Right atrium auricular region (tissue), 2 donors: ENCODE measurements at places on chromosomes 1 and 21. TPM values are rescaled to one million over a fixed set of nuclear protein-coding genes. Genes with fewer than 3 reads are reported as not detected.

GRCh38 chr1:221148660-221149059 is 269.4 kb downstream of the HLX start:
- H3K4me1 ChIP-seq: peaks cover 10% of the 10 kb centered on the region
- DNase-seq: no peak
- H3K36me3 ChIP-seq: no peaks in the 10 kb centered on the region
- H3K27ac ChIP-seq: no peak overlapping the region
- no peak overlapping the region for H3K4me3 ChIP-seq
- H3K27me3 ChIP-seq: no peaks in the 10 kb centered on the region

DNA sequence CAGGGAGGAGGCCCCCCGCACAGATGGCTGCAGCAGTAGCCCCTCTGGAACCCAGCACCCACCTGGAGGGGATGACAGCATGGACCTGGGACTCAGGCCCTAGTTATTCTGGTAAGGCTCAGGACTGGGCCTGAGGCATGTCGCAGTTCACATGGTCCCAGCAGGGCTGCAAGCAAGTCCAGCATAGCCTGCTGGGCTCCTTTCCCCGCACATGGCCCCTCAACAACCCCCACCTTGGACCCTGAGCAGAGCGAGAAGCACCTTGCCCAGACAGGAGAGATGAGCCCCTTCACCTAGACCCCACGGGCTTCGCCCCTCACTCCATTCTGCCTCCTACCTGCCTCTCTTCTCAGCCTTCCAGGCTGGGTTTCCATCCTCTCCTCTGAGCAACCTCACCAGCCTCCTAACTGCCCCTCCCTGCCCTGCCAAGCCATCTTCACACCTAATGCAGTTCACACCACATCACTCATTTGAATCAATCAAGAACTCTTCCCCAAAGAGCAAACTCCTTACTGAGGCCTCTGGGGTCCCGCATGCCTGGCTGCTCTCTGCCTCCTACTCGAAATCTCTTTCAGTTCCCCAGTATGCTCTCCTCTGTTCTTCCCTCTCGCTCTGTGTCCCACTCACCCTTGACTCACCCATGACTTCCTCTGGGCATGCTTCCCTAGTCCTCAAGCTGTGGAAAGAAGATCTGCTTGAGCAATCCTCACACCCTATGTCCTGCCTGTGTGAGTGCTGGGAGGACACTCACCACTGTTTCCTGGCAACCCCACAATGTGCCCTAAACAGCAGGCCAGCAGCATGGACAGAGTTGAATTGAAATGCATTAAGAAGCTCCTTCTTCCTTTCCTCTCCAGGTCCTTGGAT is 9.4 kb upstream of the THEMIS2 start:
- no peak overlapping the region for H3K4me3 ChIP-seq
- H3K4me1 ChIP-seq: peaks cover 19% of the 10 kb centered on the region
- peak; percentile 84 for DNase-seq
- no peaks in the 10 kb centered on the region for H3K27me3 ChIP-seq
- H3K27ac ChIP-seq: peak overlapping the region; percentile 57
- H3K36me3 ChIP-seq: no peaks in the 10 kb centered on the region

GRCh38 chr1:13604721-13605120 is 21.1 kb downstream of the PDPN start:
- no peak overlapping the region for H3K4me3 ChIP-seq
- H3K27ac ChIP-seq: no peak overlapping the region
- no peak for DNase-seq
- H3K36me3 ChIP-seq: peaks cover 8% of the 10 kb centered on the region
- no peaks in the 10 kb centered on the region for H3K27me3 ChIP-seq
- peaks cover 8% of the 10 kb centered on the region for H3K4me1 ChIP-seq

GRCh38 chr1:8727809-8728213 is 89.6 kb downstream of the RERE start:
- H3K4me1 ChIP-seq: peaks cover 9% of the 10 kb centered on the region
- no peak overlapping the region for H3K27ac ChIP-seq
- H3K36me3 ChIP-seq: no peaks in the 10 kb centered on the region

GRCh38 chr21:44418108-44418875 is 37.0 kb upstream of the LRRC3 start:
- no peak overlapping the region for H3K27ac ChIP-seq
- H3K4me3 ChIP-seq: no peak overlapping the region
- no peaks in the 10 kb centered on the region for H3K36me3 ChIP-seq
- DNase-seq: no peak

DNA sequence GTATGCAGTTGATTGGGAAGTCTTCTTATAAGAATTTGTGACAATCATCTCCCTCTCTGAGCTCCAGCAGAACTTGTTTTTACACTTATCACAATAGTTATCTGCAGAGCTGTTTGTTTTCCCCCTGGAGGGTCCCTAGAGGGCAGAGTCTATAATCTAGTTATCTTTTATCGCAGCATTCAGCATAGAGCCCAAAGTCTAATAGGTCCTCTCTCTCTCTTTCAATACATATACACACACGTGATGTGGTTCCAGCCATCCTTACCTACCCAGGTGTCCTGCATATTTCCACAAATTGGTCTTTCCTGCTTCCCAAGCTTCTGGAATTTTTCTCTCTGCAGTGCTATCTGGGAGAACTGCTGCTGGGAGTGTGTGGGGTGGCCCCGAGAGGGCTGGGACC is 229.6 kb upstream of the KIAA0040 start:
- H3K27me3 ChIP-seq: no peaks in the 10 kb centered on the region
- no peak overlapping the region for H3K27ac ChIP-seq
- no peaks in the 10 kb centered on the region for H3K36me3 ChIP-seq
- no peak for DNase-seq
- no peak overlapping the region for H3K4me3 ChIP-seq
- no peaks in the 10 kb centered on the region for H3K4me1 ChIP-seq

DNA sequence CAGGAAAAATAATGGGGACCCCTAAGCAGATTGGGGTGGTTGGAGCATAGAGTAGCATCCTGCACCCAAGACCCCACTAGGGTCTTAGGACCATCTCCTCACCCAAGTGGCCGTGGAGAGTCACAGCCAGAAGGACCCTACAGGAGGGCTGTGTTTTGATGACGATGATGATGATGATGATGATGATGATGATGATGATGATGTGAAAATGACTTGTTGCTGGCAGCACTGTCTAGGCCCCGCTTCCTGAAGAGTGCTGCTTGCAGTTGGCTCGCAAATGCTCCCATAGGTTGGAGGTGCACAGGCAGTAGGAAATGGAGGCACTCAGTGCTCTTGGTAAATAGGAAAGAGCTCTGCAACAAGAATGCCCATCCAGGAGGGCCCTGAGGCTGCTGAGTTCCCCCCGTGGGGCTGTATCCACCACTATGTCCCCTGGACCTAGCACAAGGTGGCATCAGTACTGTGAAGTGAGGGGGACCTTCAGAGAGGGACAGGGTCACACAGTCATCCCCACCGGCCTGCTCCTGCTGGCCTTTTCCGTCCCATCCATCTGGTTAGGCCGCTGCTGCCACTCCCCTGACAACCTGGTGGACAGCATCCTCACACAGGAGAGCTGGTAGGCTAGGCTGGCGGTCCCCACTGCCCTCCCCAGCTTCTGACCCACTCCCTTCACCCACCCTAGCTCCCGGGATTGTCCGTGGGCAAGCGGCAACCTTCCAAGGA is 139.6 kb downstream of the FOXD2 start:
- H3K4me3 ChIP-seq: no peak overlapping the region
- H3K4me1 ChIP-seq: no peaks in the 10 kb centered on the region
- DNase-seq: no peak

GRCh38 chr21:28885853-28886177 is 106.9 kb downstream of the LTN1 start:
- H3K27me3 ChIP-seq: no peaks in the 10 kb centered on the region
- no peak for DNase-seq
- H3K27ac ChIP-seq: peak overlapping the region; percentile 84
- H3K4me1 ChIP-seq: no peaks in the 10 kb centered on the region
- H3K4me3 ChIP-seq: no peak overlapping the region

GRCh38 chr1:67250051-67250653 is 57.5 kb upstream of the IL12RB2 start:
- no peak overlapping the region for H3K4me3 ChIP-seq
- no peak for DNase-seq
- no peaks in the 10 kb centered on the region for H3K27me3 ChIP-seq
- H3K27ac ChIP-seq: no peak overlapping the region
- H3K36me3 ChIP-seq: no peaks in the 10 kb centered on the region
- no peaks in the 10 kb centered on the region for H3K4me1 ChIP-seq

DNA sequence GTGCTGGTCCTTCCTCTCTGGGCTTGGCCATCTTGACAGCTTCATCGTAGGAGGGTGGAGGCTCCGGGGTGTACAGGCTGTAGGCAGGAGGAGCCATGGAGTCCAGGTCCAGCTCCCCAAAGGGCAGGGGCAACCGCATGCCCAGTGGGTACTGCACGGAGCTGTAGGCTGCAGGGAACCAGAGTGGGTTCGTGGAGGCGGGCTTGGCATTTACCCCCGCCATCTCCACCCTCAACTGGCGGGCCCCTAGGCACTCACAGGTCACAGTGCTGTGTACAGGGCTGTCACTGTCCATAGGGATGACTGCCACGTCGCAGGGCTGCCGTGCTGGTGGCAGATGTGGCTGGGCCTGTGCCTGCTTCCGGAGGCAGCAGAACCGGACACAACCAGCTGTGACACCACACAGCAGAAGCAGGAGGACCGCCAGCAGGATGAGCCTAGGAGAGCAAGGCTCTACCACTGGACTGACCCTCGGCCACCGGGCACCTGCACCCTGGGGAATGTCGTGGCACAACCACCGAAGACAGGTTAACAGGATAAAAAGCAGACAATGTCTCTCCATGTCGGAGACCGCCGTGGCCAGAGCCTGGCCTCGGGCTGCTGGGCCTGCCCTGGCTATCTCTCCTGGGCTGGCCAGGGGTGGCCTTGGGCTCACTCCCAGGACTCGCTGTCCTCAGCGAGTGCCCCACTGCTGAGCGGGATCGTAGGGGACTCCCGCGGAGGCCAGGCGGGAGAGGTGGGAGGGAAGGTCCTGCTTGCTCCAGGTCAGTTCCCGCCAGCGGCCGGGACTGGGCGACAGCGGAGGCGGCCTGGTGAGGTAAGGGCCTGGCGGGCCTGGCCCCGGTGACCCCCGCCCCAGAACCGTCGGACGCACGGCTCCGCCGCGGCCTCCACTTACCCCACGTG is 831 bp downstream of the TMEM52 start:
- H3K27ac ChIP-seq: peak overlapping the region; percentile 56
- no peaks in the 10 kb centered on the region for H3K27me3 ChIP-seq
- DNase-seq: no peak
- no peaks in the 10 kb centered on the region for H3K4me1 ChIP-seq
- H3K4me3 ChIP-seq: peak overlapping the region; percentile 57
- H3K36me3 ChIP-seq: no peaks in the 10 kb centered on the region

- no peak overlapping the region for H3K27ac ChIP-seq
- no peaks in the 10 kb centered on the region for H3K36me3 ChIP-seq
- H3K4me3 ChIP-seq: no peak overlapping the region
- no peak for DNase-seq
- H3K27me3 ChIP-seq: no peaks in the 10 kb centered on the region
These were observed 11.5 kb downstream of the TIAM1 start for GRCh38 chr21:31332525-31332924.

DNA sequence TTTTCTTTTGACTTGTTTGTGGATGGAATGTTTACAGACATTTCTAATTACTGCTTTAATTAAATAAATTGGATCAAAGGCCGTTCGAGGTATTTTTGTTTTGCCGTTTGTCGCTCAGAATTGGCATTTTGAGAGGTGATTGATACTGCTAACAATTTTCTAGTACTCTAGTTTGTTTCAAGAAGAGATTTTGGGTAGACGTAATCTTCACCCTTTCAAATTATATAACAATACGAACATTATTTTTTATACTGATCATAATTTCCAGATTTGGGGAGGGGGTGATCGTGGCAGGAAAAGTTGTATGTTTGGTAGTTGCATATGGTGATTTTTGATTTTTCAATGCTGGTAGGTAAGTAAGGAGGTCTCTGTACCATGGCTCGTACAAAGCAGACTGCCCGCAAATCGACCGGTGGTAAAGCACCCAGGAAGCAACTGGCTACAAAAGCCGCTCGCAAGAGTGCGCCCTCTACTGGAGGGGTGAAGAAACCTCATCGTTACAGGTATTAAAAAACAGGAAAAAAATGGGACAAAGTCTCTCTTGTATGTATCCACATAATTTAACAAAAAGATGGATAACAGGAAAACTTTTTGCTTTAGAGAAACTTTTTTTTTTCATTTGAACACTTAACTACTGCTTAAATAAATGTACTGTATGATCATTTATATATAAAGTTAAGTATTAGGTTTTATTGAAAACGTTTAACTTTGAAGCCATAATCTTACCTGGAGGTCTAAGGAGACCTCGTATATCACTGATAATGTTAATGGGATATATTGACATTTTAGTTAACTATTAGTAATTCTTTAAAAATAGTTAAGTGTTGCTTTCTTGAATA is 1.7 kb downstream of the H3-3A start:
- H3K36me3 ChIP-seq: peaks cover 26% of the 10 kb centered on the region
- peak overlapping the region; percentile 99 for H3K27ac ChIP-seq
- H3K4me3 ChIP-seq: peak overlapping the region; percentile 81
- no peak for DNase-seq
- H3K4me1 ChIP-seq: no peaks in the 10 kb centered on the region

DNA sequence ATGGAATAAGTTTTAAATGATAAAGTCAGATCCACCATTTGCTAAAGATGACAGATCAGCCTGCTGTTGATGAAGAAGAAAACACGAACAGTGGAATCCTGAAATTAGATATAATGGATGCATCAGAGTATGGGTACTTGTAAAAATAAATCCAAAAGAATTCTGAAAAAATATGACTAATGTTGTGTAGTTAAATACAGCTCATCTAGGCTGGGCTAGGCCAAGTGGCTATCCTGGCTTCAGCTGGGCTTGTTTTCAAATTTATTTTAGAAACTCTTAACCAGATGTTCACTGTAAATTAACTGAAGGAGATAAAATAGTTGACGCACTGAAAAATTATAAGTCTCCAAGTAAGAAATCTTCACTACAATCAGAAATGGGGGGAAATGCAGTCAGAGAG is 7.4 kb upstream of the RGS2 start:
- no peak overlapping the region for H3K27ac ChIP-seq
- H3K4me1 ChIP-seq: no peaks in the 10 kb centered on the region
- H3K27me3 ChIP-seq: no peaks in the 10 kb centered on the region
- no peaks in the 10 kb centered on the region for H3K36me3 ChIP-seq

The MATN1 gene
- total RNA-seq: not detected

The CD164L2 gene
- total RNA-seq: not detected

The MTARC2 gene
- total RNA-seq: 23.6 TPM

The SLC66A1 gene
- 6.8 TPM for total RNA-seq

The CRP gene
- total RNA-seq: not detected

The NFYC gene
- total RNA-seq: 75.1 TPM
